T-helper 1 cell (primary cell): ENCODE measurements at places on chromosomes 11 and 22.

DNA sequence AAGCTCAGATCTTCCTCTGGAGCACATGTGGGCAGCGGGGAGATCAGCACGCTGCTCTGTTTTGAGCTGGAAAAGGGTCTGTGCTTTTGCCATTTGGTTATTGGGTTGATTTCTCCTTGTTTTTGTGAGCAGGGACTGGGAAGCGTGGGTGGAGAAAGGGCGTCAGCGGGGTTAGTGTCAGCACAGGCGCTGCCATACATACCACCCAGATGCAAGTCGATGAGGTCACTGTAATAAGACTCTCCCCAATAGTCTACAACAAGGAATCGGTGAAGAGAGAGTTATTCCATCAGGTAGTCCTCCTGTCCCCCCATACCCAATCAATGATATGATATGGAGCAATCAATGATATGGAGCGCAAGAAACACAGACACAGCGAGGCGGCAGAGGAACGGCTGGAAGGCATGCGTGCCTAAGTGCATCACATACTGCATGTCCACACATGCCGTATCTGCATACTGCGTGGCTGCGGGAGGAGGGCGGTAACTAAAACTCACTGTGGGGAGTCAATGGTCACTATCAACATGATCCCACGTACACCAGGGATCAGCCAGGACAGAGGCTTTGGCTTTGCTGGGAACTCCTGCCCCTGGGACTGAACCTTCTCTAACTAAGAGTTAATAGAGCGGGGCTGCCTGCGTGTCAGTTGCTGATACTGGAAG is 29.5 kb upstream of the BID start:
- no peak for DNase-seq

GRCh38 chr11:114348200-114349191 is 51.8 kb downstream of the C11orf71 start:
- no peak for DNase-seq

DNA sequence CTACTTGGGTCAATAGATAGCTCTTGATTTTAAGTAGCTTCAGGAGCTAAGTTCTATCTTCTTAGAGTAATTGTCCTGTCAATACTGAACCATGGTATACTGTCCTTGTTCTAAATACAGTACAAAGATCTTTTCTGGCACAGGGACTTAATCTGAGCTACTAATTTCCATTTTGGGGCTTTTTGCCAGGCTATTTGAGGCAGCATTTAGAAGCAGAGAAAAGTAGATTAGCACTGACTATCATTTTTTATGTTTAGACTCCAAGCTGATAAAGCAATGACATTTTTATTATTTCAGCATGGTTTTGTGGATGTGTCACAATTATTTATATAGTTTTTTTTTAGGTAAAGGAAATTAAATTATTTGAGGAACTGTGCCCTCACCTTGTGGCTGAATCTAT is 163.2 kb downstream of the FAT3 start:
- no peak for DNase-seq

GRCh38 chr11:13134066-13134465 is 125.0 kb downstream of the RASSF10 start:
- DNase-seq, result no peak

DNA sequence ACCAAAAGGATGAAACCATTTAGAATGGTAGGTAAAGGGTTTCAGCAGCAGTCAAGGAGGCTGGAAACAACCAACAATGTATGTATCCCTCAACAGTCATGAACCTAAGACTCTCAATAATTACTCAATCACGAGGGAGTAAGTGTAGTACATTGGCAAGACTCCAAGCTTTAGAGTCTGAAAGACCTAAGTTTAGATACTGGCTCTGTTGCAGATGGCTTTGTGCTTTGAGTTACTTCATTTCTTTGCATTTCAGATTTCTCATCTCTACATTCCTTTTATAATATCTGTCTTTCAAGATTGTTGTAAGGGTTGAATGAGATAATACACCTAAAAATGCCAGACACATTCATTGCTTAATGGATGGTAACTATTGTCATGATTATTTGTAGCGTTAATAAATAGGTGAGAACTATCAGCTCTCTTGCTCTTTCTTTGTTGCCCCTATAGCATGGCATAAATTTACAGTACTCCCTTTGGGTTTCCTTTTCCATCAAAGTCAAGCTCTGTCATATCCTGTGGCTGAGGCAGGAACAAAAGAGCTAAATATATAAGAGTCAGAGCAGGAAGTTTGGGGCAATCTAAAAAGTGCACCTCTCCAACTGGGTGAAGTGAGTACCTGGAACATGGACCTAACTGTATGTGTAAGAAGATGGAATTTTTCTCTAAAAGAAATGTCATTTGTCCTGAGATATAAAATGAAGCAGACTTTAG is 228.2 kb upstream of the ZC3H12C start:
- no peak for DNase-seq

- no peak for DNase-seq
Measured at GRCh38 chr22:29224121-29224858, 18.6 kb downstream of the EMID1 start.

- no peak for DNase-seq
Measured at GRCh38 chr22:25818541-25818940, 76.6 kb downstream of the MYO18B start.

GRCh38 chr11:76617553-76618265 is 52.8 kb downstream of the LRRC32 start:
- no peak for DNase-seq

GRCh38 chr11:130945896-130946295 is 29.6 kb upstream of the SNX19 start:
- DNase-seq, result no peak

GRCh38 chr22:41092023-41092817 is at the start of gene EP300:
Gene EP300, plus strand, starts transcription at chr22:41092592. Its CDS starts 413 bp downstream, at chr22:41093005.
- DNase-seq, result peak; percentile 86

- DNase-seq, result no peak
Measured at GRCh38 chr11:125428486-125429173, 67.4 kb downstream of the FEZ1 start.

GRCh38 chr11:11454671-11455223 is 101.7 kb upstream of the CSNK2A3 start:
- no peak for DNase-seq

GRCh38 chr11:46367916-46368267 is 13.6 kb upstream of the MDK start:
- no peak for DNase-seq

GRCh38 chr11:33616552-33616951 is 84.1 kb downstream of the C11orf91 start:
- DNase-seq, result no peak

DNA sequence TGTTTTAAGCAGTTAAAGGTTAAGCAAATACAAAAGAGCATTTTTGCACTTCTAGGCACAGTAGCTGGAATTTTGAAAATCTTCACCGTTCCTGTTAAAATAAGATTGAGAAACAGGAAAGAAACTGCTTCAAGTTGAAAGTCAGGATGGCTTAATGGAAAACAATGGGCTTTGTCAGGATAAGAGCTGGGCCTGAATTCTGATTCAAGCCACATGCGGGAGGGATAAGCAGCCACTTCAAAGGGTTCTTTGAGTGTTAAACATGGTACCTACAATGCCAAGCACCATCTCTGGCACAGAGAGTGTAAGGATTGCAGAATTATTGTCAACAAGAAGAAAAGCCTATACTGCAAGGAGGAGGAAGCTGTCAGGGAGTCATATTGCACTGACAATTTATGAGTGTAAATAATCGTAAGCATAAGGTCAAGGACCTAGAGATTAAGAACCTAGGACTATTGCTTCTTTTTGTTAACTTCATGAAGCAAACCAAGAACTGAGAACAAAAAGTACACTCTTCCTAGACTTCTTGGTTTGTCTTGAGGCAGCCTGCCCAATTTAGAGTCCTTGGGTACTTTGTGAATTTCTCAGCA is 32.5 kb downstream of the MPPED2 start:
- DNase-seq, result no peak

DNA sequence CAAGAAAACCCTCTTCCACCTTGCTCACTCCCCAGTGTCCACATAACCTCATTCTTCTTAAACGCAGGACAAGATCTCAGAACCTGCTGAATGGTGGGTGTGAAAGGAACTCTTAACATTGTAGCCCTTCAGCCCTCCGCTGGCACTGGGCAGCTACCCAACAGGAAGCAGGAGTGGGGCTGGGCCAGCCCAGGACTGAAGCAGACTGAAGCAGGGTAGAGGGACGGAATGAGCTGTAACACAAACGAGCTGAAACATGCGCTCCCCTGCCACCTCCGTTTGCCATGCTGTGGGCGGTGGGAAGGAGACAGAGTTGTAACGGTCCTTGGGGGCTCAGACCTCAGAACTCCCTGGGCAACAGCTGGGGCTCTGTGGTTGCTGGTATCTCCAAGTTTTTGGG is 23.6 kb downstream of the NPAT start:
- no peak for DNase-seq

DNA sequence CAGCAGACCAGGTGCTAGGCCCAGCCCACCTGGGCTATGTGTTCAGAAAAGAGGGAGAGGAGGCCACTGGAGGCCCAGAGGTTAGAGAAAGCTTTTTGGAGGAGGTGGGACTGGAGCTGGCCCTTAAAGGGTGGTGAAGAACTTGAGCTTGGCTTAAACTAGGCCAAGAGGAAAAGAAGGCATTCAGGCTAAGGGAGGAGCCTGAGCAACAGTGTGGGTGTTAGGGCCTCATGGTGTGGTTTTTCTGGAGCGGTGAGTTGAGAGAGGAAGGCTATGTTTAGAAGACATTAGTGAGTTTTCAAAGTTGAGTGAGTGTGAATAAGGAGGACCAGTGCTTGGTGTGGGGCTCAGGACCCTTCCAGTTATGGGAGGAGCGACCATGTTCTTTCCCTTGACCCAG is 6.2 kb downstream of the TAF6L start:
- DNase-seq, result no peak

- DNase-seq, result no peak
Measured at GRCh38 chr11:22276535-22276934, 61.6 kb upstream of the SLC17A6 start.

- no peak for DNase-seq
Measured at GRCh38 chr22:18145676-18146388, 4.1 kb upstream of the USP18 start.

DNA sequence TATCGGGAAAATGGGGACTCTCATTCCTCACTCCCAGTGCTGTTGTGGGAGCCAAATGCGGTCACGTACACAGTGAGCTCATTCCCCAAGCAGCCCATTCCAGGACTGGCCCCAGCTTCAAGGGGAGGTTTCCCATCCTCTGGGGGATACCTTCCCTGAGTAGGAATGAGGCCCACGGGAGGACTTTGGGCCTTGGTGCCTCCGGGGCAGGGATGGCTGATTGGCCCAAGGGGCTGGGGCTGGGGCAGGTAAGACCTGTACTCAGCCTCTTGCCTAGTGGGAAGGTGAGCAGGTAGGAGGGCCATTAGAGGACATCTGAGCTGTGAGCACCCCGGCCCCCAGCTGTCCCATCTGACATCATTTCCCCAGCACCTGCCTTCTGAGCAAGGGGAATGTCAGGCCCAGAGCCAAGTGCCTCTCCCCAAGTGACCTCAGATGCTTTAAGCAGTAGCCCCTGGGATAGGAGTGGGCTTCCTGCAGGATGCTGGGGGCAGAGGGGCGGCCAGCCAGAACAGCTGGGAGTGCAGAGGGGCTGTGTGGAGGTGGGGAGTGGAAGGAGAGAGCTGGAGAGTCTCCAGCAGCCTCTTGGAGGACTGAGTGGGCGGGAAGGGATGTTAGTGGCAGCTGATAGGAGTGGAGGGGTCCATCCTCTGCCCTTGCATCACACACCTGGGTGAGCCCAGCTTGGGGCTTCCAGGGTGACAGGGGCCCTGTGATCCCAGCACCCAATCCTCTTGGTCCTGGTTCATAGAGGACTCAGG is 58.4 kb downstream of the CD82 start:
- DNase-seq, result no peak

DNA sequence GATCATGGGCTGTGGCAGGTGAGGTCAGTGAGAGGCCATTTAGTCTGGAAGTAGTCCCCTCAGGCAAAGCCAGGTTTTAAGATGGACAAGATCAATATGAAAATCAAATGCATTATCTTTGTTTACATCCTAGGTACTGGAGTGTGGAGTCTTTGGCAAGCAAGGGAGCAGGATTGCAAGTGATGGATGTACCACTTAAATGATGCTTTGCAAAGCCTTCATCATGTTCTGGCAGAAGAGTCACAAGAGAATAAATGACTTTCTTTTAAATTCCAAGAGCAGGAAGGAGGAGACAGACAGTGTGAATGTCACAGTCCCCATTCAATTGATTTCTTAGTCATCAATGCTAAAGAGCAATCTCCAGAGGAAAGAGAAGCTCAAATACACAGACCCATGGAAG is 908.3 kb downstream of the FAM181B start:
- DNase-seq, result no peak

GRCh38 chr11:121241343-121242211 is 51.0 kb upstream of the SC5D start:
- no peak for DNase-seq

- DNase-seq, result no peak
Measured at GRCh38 chr22:35921777-35922176, 106.8 kb downstream of the RBFOX2 start.

- DNase-seq, result no peak
Measured at GRCh38 chr11:128528294-128528693, 59.1 kb downstream of the ETS1 start.

DNA sequence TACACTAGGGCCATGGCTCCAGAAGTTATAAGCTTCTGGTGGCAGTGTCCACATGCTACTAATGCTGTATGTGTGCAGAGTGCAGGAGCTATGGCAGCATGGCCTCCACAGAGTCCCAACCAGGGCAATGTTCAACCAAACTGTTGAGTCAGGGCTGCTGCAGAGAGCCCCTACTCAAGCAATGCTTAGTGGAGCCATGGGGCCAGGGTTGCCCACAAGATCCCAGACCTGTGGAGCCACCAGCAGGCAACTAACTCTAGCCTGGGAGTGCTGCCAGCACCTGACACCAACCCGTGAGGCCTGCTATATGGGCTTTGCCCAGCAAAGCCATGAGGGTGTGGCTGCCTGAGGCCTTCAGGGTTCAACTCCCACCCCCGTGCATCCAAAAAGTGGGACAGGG is 655.2 kb downstream of the TBC1D22A start:
- DNase-seq, result no peak

DNA sequence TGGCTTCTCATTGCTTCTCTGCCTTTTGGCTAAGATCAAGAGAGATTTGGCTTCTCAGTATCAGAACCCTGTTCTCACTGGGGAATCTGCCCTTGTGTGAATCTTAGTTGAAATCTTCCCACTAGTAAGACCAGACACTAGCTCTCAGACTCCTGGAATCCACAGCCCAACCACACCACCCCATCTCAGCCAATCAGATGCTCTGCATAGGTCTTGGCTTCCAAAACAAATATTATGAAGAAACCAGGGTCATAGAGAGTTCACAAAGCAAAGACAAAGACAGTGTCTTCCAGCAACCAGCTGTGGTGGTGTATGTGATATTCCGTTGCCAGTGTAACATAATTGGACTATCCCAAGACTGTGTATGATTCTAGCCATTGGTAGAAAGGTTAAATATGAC is 5.4 kb downstream of the OR8B12 start:
- DNase-seq, result no peak
